ENCODE measurements at places on chromosomes 2 and 18. TPM values are rescaled to one million over a fixed set of nuclear protein-coding genes. Genes with fewer than 3 reads are reported as not detected.

- no peak for DNase-seq
Observed at GRCh38 chr2:239429473-239430350, 28.9 kb upstream of the HDAC4 start.

Gene TMEFF2
- not detected for total RNA-seq

Gene ANKRD30B
- total RNA-seq, result not detected

DNA sequence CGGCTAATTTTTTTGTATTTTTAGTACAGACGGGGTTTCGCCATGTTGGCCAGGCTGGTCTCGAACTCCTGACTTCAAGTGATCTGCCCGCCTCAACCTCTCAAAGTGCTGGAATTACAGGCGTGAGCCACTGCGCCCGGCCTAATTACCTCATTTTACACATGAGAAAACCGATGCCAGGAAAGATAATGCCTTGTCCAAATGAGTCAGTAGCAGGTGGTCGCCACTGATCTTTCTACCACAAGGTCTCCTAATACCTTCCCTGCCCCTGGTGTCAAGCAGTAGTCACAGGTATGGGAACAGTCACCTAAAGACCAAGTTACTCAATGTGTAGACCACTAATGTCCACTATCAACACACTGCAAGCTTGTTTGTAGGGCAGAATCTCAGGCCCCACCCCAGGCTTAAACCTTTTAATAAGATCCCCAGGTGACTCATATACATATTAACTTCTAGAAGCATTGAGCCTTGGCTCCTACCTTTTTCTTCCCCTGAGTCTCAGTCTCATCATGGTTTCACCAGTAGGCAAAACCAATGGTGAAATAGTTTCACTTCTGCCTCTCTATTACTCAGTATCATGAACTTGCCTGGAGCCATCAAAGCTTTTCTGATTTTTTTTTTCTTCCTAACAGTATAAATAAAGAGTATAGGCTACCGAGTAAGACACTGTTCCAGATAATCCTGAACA, 6.9 kb upstream of the EPB41L5 start:
- DNase-seq, result peak; percentile 35

- no peak for DNase-seq
Observed at GRCh38 chr2:232632229-232632903, 1.0 kb upstream of the EFHD1 start.

DNA sequence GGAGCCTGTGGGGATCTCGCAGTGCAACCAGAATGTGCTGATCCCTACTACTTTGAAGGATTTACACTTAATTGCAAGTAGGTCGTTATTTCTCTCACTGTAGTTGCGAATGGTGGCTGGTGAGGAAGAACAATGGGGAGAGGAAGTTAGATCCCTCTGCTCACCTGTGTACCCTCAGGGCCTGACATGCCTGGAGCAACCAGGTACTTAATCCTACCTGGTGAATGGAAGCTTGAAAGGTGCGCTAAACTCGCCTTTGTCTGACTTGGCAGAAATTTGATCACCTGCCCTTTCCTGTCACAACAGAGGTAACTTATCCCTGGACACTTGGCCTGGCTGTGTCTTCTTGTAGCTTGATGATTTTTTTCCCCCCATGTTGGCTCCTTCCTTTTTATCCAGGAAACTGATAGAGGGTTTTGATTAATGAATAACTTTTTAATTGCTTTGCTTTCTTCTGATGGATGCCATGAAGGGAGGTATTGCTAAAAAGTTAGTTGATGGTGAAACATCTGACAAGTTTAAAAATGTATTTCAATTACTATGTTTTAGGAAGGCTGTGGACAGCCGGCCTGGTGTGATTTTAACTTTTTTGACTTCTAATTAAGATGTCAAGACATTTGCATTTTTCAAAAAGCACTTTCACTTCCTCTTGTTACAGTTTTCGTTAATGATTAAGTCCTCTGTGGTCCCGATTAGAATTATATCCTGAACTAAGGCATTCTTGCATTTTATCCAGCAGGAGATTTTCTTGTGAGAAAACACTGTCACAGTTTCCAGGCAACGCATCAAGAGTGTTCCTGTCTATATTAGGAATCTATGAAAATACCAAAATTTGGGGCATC, 9.2 kb downstream of the SGPP2 start:
- DNase-seq, result no peak

DNA sequence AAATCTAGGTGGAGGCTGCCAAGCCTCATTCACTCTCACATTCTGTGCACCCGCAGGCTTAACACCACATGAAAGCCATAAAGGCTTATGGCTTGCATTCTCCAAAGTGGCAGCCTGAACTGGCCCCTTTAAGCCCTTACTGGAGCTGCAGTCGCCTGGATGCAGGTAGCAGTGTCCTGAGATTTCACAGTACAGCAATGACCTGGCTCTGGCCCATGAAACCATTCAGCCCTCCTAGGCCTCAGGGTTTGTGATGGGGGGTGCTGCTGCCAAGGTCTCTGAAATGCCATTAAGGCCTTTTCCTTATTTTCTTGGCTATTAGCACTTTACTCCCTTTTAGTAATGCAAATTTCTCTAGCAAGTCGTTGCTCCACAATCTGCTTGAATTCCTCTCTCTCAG, 48.6 kb downstream of the RNMT start:
- DNase-seq, result no peak

Gene HS6ST1
- total RNA-seq, result 7.3 TPM

- DNase-seq, result no peak
Observed at GRCh38 chr2:232329716-232330067, 48.9 kb upstream of the ALPP start.

DNA sequence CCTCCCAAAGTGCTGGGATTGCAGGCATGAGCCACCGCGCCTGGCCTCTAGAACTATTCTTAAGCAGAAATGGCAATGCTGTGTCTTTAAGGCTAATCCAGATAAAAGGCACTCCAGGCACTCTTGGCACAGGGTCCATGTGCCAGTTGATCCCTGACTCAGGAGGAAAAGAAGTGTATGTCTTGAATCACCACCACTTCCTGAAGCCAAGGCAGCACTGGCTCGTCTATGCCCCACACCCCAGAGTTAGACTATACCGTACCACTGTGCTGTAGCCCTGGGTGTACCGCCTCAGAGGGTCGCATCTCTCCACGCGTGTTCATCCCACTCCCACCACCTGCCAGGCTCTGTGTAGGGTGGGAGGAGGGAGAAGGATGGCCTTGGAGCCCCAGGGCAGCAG, 9.0 kb downstream of the TNFRSF11A start:
- DNase-seq, result no peak

GRCh38 chr18:3248062-3248657, 559 bp downstream of the MYL12A start:
- DNase-seq, result no peak

Gene ARHGEF33
- not detected for total RNA-seq

Gene ADD2
- total RNA-seq, result 59.6 TPM

Gene ACMSD
- not detected for total RNA-seq

DNA sequence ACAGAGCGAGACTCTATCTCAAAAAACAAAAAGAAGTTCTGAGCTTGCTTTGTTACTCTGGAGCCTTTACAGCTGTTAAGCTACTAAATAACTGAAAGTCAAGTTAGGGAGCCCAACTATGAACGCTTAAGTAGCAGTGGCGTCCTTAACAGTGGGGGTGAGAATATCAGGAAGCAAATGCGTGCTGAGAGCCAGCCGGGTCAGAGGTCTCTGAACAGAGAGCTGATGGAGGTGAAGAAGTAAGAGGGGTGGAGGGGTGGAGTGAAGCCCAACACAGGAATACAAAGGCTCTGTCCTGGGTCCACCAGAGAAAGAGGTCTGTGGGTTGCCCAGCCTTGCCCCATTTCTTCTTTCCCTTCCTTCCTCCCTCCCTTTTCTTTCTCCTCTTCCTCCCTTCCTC, 104.1 kb upstream of the GATA6 start:
- peak; percentile 31 for DNase-seq

Gene HRH4
- not detected for total RNA-seq

GRCh38 chr2:27006602-27007415, 26.0 kb upstream of the TMEM214 start:
- DNase-seq, result peak; percentile 38

GRCh38 chr2:68937346-68938055, 15.2 kb downstream of the GKN2 start:
- no peak for DNase-seq

- DNase-seq, result no peak
Observed at GRCh38 chr18:71995904-71996465, 548.2 kb downstream of the CBLN2 start.

DNA sequence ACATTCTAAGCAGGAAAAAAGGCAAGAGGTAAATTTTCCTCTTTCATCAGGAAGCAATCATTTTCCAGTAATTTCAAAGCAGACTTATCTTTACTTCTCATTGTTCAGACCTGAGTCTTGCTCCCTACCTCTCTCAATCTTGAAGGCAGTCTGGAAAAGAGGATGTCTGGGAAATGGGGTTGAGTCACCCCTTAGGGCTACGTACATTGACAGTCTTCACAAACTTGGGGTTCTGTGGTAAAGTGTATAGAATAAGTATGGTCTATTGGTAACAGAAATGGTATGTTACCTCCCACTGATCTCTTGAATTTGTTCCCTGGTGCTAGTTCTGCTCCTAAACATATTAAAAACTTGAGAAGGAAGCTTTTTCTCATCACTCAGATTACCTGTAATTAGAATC, 361.3 kb downstream of the SS18 start:
- no peak for DNase-seq

Gene ESPNL
- 0.04 TPM for total RNA-seq

DNA sequence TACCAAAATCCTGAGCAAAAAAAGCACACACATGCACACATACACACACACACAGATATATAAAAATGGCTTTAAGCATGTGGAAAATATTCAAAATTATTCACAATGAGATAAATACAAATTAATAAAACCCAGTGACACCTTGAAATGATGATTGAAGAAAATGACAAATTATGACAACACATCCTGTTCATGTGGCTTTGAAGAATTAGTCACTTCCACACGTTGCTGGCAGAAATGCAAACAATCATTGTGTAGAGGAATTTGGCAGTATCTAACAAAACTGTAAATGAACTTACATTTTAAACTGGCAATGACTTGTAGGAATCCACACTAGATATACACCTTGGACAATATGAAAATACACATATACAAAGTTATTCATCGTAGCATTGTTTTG, 95.8 kb upstream of the RGPD4 start:
- no peak for DNase-seq

GRCh38 chr2:109230941-109231420, 102.0 kb downstream of the SH3RF3 start:
- no peak for DNase-seq

Gene KCNG2
- not detected for total RNA-seq

Gene FAM117B
- 5.2 TPM for total RNA-seq

DNA sequence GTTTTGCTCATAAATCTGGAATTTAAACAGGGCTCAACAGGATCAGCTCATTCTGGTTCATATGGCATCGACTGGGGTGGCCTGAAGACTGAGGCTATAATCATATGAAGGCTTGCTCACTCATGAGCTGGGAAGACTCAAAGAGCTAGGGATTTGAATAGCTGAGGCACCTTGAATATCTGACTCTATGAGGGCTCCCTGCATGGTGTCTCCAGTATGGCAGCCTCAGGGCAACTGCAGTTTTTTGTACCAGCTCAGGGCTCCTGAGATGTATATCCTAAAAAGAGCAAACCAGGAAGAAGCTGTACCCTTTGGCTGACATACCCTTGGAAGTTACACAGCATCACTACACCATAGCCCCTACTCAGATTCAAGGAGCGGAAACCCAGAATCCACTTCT, 15.3 kb upstream of the GPR39 start:
- DNase-seq, result no peak

DNA sequence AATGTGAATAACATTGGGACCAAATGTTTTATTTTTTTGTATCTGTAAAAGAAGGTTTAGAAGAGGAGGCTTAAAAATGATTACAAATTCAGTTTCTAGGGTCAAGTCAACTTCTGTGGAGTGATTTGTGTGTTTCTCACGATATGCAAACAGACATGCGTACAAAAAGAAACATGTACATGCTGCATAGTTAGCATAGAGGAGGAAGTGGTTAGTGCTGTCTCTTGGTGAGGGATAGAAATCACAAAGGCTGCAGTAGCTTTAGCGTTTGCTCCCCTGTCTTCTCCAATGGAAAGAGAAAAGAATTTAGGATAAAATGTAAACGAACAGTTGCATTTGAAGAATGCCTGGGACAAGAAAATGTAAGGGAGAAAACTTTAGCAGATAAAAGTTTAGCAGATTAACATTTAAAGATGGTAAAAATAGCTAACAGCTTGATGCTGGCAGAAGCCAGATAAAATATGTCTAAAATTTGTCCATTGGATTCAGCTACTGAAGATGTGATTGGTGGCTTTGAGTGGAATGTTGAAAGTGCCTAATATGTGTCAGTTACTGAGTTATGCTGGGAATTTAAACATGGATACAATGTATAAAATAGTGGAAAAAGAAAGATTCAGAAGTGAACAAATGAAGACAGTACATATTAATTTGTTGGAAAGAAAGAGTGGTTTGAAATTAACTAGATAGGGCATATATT, 44.9 kb downstream of the MALT1 start:
- no peak for DNase-seq

Gene NMS
- not detected for total RNA-seq

Gene TLX2
- total RNA-seq, result not detected

DNA sequence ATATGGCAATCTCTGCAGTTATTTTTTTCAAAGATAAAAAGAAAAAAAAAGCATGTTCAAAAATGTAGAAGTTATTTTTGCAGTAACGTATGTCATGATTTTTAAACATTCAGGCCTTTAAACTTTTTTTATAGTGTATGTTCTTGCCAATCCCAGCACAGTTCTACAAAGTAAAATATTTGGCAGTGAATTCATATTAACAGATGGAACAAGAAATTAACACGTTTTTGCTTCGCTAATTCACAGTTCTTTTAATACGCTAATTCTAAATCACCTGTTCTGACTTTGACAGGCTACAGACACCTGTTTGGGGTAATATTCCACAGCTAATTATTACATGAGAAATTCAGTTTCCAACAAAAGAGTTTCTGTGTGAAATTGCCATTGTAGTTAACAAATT, 183.2 kb downstream of the ARHGAP15 start:
- no peak for DNase-seq

DNA sequence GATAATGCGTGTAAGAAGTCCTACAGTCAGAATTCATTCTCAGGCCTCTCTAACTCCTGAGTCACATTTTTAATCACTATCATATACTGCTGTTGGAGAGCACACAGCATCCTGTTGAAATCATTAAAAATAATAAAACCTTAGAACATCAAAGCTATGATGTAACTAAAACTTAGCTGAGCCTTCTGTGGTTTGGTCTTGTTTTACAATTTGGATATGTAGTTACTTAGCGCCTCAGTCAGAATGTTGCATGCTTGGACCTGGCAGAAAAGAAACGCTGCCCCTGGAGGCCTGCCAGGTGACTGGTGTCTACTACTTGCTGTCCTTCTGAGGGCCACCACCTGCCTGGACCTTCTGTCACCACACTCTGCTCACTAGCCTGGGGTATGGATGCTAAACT, 261.1 kb upstream of the RASGRP3 start:
- DNase-seq, result no peak

DNA sequence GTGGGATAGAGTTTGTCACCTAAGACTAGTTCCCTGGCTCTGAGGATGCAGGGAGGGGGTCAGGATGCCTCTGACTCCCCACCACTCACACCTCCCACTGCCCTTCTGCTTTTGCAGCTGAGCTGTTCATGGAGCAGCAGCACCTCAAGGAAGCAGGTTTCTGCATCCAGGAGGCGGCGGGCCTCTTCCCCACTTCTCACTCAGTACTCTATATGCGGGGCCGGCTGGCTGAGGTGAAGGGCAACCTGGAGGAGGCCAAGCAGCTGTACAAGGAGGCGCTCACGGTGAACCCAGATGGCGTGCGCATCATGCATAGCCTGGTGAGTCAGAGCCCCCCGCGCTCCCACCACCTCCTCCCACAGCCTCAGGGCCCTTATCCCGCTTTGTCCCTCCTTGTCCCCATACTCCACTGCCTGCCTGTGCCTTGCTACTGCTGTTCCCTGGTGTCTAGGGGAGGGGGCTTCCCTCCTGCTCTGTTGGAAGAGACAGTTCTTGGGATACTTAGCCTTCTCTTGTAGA, 94.4 kb downstream of the STPG4 start:
- no peak for DNase-seq

All from K562 (cell line).